Hindlimb muscle (tissue), 1 donor: ENCODE measurements at places on chromosomes 7 and 10. TPM values are rescaled to one million over a fixed set of nuclear protein-coding genes. Genes with fewer than 3 reads are reported as not detected.
A peak's percentile ranks its signal among the peaks of the same experiment; 100 is the strongest.

DNA sequence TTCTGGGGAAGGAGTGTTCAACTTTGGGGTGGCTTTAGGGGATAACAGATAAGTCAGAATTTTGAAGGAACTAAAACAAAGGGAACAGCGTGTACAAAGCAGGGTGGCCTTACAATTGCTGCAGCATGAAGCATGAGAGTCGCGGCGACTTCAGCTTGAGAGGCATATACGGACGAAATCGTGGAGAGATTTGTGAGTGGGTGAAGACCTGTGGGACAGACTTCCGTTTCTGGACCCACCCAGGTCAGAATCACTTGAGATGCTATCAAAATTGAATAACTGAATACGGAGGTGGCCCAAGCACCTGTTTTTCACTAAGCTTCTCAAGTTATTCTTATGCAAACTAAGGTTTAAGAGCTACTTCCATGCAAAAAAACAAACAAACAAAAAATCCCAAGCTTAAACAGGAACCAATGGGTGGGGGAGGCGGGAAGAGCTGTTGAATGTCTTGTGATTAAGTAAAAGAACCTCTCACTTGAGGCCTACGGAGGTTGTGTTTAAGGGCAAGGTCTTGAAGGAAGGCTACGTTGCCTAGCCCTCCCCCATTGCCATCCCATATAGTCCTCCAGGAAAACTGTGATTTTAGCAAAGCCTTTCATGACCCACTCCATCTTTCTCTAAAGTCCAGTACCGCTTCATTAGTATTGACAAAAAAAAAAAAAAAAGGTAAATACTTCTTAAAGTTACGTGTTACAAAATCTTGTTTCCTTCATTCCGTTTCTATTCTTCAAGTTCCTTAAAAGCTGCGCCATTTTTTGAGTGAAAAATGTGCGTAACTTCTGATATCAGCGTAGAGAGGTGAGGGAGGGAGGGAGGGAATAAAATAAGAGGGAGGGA, 1.3 kb upstream of the TRIM24 start:
- DNase-seq = no peak

DNA sequence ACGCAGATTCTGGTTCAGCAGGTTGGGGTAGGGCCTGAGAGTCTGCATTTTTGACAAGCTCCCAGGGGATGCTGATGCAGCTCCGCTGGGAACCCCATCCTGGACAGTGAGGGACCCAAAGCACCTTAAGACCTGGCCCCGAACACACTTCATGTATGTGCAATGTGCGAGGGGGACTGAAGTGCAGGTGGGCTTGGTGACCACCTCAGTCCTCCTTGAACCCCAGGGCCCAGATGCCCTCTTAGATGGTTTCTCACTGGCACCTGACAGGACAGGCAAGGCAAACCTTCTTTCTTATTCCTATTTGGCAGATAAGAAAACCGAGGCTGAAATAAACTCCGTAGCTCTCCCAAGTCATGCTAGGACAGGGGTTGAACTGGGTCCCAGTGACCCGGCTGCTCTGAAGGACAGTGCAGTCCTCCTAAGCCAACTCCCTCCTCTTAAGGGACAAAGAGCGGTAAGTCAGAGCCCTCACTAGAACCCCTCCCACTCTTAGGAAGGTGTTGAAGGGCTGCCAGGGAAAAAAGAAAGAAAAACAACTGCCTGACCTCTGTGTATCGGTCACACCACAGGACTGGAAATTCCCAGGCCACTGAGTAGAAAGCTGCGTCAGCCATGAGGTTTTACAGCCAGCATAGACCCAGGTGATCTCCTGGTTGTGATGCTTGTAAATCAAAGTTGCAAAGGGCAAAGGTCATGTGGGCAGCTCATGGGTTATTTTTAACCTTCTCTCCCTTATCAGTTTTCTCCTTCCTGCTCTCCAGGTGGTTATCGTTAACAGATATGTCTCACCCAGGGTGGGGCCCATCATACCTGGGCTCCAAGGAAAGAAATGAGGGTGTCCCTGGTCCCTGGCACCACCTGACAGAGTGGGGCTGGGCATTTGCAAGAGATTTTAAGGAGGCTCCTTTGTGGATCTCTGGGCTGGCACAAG, 90.9 kb upstream of the SMNDC1 start:
- no peak for DNase-seq

Gene AMPH
- polyA plus RNA-seq = 4.8 TPM

DNA sequence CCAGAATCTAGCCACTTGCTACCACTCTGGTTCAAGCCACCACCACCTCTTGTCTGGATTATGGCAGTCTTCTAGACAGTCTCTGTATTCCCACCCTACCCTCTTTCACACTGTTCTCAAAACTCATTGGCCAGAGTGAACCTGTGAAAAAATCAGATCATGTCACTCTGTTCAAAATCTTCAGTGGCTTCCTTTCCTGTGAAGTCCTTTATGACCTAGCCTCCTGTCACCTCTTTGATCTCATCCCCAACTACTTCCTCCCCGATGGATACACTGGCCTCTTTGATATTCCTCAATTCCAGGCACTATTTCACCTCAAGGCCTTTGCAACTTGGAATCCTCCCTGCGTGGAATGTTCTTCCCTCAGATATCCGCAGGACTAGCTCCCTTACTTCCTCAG, 21.2 kb upstream of the ANLN start:
- no peak for DNase-seq

Gene CCDC172
- not detected for polyA plus RNA-seq

GRCh38 chr10:19252531-19252930, 203.9 kb downstream of the MALRD1 start:
- no peak for DNase-seq

Gene DDIT4
- 63.5 TPM for polyA plus RNA-seq

DNA sequence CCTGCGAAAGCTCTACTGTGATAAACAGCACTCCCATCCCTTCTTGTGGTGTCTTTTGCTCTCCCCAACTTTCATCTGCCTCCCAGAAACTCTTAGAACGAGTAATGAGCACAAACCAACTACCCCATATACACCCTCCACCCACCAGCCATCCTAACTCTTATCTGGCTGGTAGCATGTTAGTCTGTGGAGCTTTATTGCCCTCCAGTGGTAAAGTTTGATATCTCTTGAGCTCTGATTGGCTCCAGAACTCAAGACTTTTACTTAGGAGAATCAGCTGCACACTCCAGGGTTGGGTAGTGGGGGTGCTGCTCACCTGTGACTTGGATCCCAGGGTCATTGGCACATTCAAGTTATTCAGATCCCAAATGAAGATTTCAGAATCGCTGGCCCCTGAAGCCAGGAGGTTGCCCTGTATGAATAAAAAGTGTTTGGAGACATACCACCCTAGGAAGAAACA, 10.9 kb downstream of the SEC31B start:
- peak; percentile 11 for DNase-seq

DNA sequence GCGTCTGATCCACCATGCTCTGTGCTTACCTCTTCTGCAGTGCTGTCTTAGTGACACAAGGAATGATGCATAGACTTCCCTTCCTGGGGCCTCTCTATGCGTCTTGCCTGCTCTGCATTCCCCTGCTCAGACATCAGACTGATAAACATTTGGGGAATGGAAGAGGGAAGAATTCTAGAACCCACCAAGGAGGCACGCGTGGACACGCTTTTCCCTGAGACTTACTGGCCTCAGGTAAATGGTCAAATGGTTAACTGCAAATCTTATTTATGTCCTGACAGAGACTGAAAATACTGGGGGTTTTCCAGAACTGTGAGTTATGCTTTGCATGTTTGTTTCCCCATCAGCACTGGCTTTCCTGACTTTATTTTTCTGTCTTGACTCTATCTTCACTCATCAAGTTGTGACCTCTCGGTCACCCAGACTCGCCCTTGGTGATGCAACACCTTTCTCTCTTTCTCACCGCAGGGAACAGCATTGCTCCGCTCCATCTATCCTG, 285.9 kb upstream of the FZD8 start:
- DNase-seq = no peak

GRCh38 chr7:49707891-49708290, 65.5 kb upstream of the VWC2 start:
- DNase-seq = no peak

DNA sequence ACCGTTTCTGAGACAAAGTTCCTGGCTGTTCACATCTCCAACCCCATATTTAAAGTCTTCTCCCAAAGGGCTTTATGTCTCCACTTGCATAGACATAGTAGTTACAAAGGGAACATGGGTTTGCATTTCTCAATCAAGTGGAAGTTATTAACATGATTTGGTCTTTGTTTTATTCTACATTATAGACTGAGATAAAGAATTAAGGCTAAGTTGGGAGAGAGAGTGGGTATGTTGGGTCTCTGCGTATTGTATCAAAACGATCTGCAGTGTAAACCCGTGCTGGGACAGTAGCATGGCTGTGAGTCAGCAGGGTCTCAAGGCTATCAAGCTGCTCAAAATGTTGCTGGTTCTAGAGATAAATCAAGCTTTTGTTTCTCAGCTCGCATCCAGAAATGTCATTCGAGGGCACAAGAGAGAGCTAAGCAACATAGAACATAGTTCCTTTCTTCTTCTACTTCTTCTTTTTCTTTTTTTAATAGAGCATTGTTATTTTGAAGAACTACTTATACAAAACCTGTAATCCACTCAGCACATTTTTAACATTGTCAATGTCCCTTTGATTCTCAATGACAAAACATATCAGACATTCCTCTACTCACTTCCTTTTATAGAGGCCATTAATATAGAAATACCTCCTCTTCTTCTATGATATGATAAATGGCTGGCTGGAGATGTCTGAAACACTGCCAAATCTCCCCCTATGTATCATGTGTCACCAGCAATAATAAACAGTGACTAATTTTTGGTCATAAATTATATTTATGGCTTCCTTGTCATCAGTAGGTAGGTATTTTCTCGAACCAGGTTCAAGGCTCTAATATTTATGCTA, 34.5 kb upstream of the RHOBTB1 start:
- DNase-seq = no peak

DNA sequence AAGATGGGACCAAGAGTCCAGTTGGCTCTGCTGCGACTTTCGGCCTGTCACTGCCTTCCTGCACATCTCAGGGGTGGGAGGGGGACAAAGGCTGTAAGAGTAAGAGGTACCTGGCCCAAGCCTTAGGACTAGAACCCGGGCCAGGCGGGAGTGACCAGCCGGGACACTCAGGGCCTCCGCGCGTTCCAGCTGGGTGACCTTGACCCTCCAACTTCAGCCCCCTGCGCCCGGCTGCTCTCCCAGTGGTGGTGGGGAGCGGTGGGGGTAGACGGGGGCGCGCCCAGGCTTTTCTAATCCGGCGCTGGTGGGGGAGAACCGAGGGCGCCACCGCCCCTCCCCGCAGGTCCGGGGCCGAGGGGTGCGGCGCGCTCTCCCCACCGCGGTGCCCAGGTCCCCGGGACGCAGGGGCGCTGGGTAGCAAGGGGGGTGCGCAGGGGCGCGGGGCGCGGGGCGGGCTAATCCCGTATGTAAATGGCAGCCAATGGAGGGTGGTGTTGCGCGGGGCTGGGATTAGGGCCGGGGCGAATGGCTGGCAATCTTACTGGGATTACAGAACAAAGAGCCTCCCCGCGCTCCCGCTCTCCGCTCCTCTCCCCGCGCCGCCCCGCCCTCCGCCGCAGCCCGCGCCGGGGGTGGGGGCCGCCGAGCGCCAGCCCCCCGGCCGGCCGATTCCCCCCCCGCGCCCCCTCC, at the start of gene GTF2IRD1:
TSS of gene GTF2IRD1 (plus strand) at position 585 of the 690 bp plus-strand sequence. CDS start 54,175 bp downstream, outside the sequence.
- peak; percentile 78 for DNase-seq

DNA sequence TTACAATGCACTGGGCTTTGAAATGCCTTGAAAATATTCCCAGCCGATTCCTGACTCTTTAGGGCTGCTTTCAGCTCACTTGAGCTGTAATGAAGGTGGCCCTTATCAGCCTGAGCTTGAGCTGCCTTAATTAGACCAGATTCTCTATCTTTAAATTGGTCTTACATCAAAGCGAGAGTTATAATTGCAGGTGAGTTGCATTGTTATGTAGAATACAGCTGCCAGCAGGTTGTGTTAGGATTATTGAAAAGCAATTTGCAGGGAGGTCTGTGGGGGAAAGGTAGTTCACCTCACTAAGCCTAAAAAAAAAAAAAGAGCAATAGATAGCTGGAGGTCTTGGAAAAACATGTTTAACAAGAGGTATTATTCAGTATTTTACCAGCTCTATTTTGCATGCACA, 142.2 kb upstream of the HABP2 start:
- no peak for DNase-seq

Gene KAZALD1
- 23.5 TPM for polyA plus RNA-seq
